ENCODE measurements at places on chromosomes 3 and 15.

- no peak for DNase-seq
Observed at GRCh38 chr3:194718079-194718478, 32.4 kb downstream of the FAM43A start.

DNA sequence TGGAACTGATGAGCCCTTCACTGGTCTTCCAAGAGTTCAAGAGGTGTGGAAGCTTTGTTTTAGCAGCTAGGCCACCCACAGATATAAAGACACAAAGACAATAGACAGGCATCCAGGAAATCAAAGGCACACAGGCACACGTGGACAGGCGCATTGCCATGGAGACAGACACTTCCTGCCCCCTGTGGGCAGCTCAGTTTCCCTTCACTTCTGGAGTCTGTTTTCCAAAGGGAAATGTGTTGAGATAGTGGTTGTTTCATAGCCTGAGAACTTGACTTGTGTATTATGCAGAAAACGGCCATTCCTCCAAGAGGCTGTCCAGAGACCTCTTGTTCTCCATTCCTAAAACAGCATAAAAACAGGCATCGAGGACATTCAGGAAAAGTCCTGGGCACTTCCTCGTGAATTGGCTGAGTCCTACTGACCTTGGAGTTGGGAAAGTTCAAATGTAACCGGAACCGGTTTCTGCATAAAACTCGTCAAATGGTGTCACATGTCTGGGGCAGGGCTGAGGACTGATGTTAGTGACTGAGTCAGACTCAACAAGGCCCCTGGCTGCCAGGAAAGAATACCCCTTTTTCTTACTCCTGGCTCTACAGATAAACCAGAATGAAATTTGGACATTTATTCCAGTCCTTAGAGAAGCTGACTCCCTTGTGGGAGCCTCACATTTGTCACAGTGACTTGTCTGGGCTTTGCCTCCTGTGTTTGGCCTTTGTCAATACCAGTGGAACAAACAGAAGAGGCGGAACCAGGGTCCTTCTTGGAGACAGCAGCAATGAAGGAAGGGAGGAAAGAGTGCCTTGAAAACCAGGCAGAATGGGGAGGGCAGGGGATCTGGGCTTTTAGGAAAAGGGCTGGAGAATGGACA, 1.3 kb downstream of the ALPK3 start:
- no peak for DNase-seq

DNA sequence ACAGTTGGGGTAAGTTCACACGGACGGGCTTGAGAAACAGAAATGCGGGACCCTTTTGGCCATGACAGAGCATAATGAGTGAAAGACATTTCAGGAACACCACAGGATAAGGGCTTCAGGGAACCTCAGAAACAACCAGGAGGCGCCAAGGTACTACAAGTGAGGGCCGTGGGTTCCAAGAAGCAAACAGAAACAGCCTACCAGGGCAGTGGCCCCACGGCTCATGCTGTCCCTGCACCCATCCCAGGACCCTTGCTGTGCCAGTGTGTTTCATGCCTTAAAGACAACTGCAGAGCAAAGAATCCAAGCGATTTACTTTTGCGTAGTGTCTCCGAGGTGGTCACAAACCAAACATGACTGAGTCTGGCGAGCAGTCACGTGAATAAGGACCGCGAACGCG, 54.0 kb downstream of the RUBCN start:
- DNase-seq, result no peak

GRCh38 chr3:194468086-194468485, 18.7 kb downstream of the ATP13A3 start:
- no peak for DNase-seq

DNA sequence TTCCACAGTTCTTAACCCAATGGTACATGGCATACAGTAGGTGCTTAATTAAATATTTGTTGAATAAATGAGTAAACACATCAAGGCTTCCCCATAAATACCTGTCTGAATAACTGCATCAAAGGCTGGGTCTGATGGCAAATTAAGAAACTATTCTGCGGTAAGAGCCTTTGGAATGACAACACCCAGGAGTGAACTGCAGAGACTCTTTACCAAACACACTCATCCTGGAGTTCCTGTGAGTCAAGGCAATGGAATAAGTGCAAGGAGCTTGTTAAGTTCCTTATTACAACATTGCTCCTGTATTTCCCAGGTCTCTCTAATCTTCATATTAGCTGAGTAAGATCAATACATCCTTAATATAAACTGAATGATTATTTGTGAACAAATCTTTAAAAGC, 119.9 kb upstream of the STT3B start:
- no peak for DNase-seq

- no peak for DNase-seq
Observed at GRCh38 chr15:44500555-44500954, 36.4 kb upstream of the EIF3J start.

Measured in NCI-H1105 (cell line).